ENCODE measurements at places on chromosomes 6 and 20.

GRCh38 chr20:61050336-61050890 lies 201.6 kb upstream of the CDH4 start:
- DNase-seq, result no peak

GRCh38 chr6:137852346-137852745 lies 14.7 kb upstream of the TNFAIP3 start:
- DNase-seq, result no peak

GRCh38 chr6:2940851-2941250 lies 30.5 kb downstream of the SERPINB6 start:
- no peak for DNase-seq

- DNase-seq, result no peak
Observed at GRCh38 chr6:148768646-148769270, 21.9 kb downstream of the UST start.

DNA sequence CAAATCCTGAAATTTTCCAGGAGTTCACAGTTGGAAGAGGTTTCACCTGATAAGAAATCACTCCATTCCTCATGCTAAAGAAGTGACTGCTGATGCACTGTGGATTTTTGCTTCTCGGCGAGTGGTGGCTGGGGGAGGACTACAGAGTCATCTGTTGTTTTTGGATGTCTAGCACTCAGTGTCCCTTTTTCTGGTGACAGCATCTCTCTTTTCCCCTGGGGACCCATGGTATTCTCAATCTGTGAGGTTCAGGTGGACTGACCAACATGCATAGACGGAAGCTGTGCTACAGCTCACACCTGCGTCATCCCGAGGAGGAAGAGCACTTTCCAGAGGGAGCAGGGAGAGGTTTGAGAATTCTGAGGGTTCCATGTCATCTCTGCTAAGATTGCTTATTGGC lies 42.7 kb upstream of the ZNF831 start:
- DNase-seq, result no peak

DNA sequence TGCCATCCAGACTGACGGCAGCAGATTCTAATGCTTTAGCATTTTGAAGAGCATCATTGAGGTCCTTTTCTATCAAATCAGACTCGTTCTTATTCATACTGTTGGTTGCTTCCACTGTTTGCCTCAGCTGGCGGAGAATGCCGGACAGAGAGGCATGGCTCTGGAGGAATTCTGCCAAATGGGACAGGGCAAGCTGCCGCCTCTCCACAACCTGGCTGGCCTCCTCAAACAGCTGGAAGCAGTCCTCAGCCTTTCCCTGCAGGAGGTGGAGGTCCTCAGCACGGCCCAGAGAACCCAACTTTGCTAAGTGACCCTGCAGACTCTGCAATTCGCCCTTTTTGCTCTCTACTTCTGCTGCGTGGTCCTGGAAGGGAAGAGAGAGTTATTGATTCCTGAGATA lies 220.5 kb downstream of the SYNE1 start:
- no peak for DNase-seq

GRCh38 chr20:58843128-58843556 lies 7.6 kb downstream of the GNAS-AS1 start:
- no peak for DNase-seq

GRCh38 chr6:125300992-125301434 lies 754 bp downstream of the HDDC2 start:
- DNase-seq, result no peak

DNA sequence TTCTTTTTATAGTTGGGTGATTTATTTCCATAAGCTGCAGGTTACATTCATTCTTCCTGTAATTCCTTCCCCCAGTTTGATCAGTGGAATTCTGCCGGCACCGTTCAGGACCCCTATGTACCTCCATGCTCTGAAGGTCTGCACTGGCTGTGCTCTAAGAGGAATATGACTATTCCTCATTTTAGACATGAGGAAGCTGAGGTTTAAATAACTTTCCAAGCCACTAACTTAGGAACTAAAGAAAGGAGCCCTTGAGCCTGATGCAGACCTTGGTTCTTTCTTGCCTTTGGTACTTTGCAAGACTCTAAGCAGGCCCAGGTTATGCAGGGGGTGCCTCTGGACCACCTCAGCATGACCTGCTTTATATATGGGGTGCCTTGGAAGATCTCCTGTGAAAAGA lies 318.5 kb downstream of the QKI start:
- no peak for DNase-seq

- no peak for DNase-seq
Observed at GRCh38 chr6:144955392-144955791, 670.3 kb downstream of the UTRN start.

GRCh38 chr6:27650620-27651370 lies 177.9 kb upstream of the ZNF184 start:
- peak; percentile 39 for DNase-seq

DNA sequence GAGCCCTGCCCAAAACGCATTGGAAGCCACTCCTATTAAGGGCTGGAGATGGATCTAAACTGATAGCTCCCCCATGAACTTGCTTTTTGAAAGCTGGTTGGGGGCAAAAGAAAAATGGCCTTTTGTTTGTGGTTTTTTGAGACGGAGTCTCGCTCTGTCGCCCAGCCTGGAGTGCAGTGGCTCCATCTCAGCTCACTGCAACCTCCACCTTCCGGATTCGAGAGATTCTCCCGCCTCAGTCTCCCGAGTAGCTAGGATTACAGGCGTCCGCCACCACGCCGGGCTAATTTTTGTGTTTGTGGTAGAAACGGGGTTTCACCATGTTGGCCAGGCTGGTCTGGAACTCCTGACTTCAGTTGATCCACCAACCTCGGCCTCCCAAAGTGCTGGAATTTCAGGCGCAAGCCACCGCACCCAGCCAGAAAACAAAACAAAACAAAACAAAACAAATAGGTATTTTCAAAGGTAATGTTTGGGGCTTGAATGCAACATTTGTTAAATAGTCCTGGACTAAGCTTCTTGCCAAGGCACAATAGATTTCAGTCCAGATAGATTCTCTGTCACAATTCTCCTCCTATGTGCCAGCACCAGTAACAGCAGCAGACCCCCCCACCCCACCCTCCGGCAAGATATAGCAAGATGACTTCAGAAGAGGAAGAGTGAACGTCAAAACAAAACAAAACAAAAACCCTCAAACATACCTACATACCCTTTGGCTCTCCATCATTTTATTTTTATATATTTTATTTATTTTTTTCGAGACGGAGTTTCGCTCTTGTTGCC lies 26.5 kb upstream of the ABT1 start:
- DNase-seq, result no peak

- peak; percentile 50 for DNase-seq
Observed at GRCh38 chr6:90411292-90411781, 114.7 kb upstream of the BACH2 start.

DNA sequence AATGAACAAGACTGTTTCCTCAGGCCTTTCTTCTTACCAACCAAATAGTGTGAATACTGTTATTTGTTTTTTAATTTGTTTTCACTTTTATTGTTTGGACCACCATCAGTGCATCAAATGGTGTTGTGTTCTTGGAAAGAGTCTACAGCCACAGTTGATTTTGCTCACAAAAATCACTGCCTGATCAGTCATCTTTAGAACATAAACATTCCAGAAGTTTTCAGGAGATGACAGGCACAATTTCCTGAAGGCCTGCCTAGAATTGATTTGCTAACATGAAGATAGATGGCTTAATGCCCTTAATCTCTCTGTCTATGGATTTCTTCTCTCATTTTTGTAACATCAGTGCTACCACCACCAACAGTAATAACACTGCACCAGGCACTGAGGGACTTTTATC lies 13.5 kb downstream of the IL22RA2 start:
- DNase-seq, result no peak

GRCh38 chr6:166389119-166389518 lies 6.4 kb upstream of the MPC1 start:
- no peak for DNase-seq

- DNase-seq, result no peak
Observed at GRCh38 chr20:31260326-31260932, 3.0 kb downstream of the DEFB115 start.

DNA sequence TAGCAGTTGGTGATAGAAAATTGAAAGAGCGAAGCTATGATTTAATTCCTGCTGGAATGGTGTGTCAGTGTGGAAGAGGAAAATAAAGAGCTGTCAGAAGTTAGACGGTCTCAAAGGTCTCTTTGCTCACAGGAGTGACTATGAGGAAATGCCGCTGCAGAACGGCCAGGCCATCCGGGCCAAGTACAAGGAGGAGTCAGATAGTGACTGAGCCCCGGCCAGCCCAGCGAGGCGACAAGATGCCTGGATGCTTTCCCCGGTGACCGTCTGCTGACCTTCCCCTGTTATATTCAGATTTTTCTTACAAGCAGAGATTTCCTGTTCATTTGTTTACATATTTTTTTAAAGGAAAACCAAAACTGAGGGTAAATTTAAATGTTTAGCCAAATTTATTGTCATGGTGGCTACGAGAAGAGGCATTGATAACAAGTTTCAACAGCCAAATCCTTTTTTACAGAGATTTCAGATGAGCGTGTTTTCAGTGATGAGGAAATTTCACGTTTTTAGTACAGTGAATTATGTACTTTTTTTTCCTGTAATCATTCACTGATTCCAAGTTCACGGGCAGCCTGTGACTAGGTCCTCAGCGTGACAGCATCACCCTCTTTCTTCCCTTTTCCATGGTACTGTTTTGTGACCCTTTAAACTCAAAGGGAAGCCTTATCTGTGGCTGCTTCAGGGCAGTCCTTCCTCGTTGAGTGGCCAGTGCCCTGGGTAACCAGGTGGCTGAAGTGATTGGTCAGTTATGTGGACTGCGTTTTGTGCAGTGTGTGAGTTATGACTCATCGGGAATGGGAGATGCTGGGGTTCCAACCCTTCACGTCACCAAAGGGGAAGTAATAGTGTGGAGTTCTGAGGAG lies 12.6 kb downstream of the DYNLT1 start:
- no peak for DNase-seq

DNA sequence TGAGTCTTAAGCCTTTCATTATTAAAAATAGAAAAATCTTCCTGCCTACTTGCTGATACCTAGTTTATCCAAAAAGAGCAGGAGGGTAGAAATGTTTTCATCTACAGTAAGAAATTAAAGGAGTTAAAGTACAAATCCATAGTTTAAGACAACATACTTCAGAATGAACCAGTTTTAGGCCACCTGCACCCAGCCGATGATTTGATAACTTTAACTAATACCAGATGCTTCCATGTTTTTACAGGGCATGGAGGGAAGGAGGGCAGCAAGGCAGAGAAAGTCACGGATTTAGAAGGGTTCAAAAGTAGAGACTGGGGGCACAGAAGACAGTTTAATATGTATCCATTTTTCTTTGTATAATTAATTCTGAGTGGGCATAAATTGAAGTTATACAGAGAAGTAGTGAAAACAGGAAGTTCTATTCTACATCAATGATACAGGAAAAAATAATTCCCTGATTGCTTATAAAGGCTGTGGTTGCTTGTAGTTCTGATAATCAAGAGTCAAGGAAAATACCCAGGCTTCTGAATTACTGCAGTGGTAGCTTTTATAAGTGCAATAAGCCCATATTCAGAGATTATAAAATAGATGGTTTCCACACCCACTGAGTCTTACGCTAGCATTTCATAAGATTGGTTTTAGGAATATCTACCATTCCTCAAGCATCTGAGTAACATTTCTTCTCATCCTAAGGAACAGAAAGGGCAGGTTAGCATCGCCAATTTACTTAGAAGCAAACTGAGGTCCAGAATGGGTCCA lies 72.0 kb downstream of the GMDS start:
- DNase-seq, result no peak

- DNase-seq, result no peak
Observed at GRCh38 chr6:31468311-31468710, 29.6 kb upstream of the MICB start.

DNA sequence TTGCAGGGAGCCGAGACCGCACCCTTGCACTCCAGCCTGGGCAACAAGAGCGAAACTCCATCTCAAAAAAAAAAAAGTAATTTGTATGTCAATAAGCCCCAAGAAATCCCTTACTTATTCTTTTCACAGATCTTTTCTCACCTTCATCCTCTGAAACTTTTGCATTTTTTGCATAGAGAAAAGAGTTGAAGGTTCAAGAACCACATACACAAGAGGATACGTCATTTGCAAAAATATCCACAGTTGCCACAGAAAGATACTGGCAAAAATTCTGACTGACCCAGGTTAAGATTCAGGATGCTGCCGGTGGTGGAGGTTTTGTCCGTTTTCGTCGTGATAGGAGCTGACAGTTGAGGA lies 94.5 kb downstream of the ZMYND8 start:
- DNase-seq, result no peak
